ENCODE measurements at places on chromosomes 4 and X.

- DNase-seq, result no peak
Observed at GRCh38 chr4:98574816-98575215, 83.6 kb downstream of the TSPAN5 start.

GRCh38 chrX:132676561-132677186, 187.8 kb upstream of the MBNL3 start:
- no peak for DNase-seq

GRCh38 chr4:4887426-4887825, 28.0 kb downstream of the MSX1 start:
- DNase-seq, result no peak

GRCh38 chr4:57113870-57114269, 3.7 kb upstream of the IGFBP7 start:
- no peak for DNase-seq

- no peak for DNase-seq
Observed at GRCh38 chrX:39204353-39204752, 403.1 kb downstream of the MID1IP1 start.

DNA sequence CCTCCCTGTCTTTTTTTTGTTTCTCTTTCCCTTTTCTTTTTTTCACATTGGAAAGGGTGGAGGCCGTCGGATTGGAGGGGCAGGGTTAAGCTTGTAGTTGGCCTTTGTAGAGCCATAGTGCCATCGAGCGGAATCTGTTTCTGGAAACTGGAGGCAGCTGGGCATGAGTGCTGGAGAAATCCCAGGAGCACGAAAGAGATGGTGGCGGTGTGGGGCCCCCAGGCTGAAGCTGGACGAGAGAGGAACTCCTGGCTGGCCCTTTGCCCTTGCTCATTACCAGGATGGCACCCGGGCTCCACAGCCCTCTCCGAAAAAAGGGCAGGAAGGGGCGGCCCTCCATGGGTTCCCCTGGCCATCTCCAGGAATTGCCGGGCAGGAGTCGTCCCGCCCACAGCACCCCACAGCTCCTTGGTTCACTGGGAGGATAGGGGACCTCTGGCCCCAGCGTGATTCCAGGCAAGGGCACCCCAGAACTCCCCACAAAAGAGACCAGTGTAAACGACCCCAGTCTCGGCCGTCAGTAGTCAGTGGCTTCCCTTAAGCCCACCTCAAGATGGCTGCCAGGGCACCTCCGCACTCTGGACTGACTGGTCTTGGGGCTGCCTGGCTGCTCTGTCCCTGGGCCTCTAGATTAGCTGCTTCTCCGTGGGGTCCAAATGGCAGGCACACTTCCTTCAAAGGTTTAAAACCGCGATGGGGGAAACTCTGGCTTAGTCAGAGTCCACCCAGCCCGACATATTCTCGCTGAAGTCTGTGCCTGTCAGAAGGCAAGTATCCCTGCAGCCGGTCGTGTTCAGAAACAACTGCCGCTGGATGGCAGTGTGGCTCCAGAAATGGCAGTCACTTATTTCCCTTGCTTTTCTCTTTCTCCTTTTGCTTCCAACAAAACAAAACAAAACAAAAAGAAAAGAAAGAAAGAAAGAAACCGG, 74.1 kb downstream of the NBDY start:
- peak; percentile 51 for DNase-seq
